ENCODE measurements at places on chromosomes 2 and 18.

DNA sequence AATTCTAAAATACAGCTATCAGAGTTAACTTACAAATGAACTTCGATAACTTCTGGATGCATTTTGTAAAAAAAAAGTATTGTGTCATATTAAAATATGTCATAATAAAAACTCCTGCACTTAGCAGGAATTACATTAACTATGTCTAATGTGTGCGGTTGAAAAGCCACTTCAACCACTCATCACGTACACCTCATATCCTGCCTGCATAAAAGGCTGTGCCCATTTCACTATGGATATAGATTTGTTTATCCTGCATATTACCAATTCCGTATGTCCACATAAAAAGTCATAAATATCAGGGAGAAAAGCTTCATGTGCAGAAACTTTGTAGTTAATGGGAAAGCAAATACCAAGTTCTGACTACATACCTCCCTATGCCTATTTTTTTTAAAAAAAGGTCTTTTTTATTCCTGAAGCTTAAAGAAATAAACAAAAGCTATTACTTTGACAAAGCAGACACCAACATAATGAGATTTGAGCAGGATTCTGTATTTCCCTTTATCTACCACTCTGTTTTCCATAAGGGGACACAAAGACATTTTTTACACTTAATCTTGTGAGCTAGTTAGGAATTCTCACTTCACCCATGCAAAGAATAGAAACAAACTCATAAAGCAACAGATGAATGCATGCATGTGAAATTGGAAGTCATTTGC lies 96.1 kb downstream of the PPP1R1C start:
- no peak for DNase-seq

GRCh38 chr18:59514203-59514602 lies 155.1 kb upstream of the LMAN1 start:
- no peak for DNase-seq

- no peak for DNase-seq
Measured at GRCh38 chr2:221618007-221618406, 45.9 kb upstream of the EPHA4 start.

- no peak for DNase-seq
Measured at GRCh38 chr2:212609479-212609878, 70.9 kb upstream of the ERBB4 start.

GRCh38 chr2:172012677-172013391 lies 13.1 kb downstream of the METAP1D start:
- DNase-seq: no peak

GRCh38 chr18:11658989-11659388 lies 30.1 kb upstream of the GNAL start:
- no peak for DNase-seq

GRCh38 chr2:118062048-118062447 lies 26.2 kb upstream of the INSIG2 start:
- DNase-seq: no peak

DNA sequence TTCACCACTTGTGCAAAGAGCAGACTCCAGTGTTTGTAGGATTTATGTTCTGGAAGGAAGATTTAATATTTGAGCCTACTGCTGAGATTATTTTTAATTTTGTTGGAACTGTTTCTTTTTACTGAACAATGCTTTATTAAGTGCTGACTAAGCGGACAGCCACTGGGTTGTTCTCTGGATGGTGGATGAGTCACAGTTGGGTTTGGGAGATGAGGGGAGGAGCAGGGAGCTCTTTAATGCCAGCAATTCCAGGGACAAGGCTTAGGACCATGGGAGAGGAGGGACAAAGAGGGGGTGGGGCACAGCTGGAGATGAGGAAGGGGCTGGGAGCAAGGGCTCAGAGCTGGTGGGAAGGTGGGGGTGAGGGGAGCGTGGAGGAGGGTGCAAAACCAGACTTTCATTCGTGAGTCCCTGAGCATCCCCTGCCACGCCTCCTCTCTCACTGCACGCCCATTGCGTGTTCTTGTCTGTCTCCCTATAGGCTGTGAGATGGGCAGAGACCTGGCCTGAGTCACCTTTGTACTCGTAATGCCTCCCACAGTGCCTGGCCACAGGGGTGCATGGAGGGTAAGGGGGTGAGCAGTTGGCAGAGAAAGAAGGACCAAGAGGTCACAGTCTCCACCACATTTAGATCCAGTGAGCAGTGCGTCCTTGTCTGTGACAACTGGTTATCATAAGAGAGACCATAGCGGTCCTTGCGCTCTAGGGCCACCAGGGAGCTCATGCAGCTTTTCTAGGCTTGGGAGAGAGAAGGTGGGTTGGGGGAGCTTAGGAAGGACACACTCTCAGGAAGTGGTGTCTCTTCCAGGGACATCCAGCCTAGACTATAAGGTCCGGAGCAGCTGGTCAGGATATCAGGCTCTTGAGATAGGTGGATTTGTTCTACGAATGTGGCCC lies 18.4 kb downstream of the SLC4A3 start:
- no peak for DNase-seq

- no peak for DNase-seq
Measured at GRCh38 chr2:43178055-43178598, 48.3 kb downstream of the ZFP36L2 start.

DNA sequence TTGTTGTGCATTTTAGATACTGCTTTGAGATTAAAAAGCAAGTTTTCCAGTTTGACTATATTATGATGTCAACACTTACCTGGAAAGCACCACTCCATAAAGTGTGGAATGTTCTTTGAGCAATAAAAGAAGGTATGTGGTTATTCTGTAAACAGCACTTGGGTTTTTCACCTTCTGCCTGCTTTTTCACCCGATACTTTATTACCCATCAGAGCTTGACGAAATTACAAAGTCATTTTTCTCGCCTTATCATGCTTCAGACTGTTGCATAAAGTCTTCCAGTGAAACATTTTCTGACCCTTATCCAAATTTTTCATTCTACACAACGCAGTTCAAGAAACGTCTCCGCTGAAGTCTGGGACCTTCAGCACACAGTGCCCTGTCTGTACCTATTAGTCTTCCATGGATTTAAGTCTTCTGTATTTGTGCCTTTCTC lies 25.2 kb downstream of the CAB39 start:
- no peak for DNase-seq

GRCh38 chr2:165203689-165204559 lies at the start of gene SCN3A:
TSS of gene SCN3A (minus strand) at chr2:165204050. CDS start at chr2:165176394, 27,656 bp downstream.
- DNase-seq: no peak

DNA sequence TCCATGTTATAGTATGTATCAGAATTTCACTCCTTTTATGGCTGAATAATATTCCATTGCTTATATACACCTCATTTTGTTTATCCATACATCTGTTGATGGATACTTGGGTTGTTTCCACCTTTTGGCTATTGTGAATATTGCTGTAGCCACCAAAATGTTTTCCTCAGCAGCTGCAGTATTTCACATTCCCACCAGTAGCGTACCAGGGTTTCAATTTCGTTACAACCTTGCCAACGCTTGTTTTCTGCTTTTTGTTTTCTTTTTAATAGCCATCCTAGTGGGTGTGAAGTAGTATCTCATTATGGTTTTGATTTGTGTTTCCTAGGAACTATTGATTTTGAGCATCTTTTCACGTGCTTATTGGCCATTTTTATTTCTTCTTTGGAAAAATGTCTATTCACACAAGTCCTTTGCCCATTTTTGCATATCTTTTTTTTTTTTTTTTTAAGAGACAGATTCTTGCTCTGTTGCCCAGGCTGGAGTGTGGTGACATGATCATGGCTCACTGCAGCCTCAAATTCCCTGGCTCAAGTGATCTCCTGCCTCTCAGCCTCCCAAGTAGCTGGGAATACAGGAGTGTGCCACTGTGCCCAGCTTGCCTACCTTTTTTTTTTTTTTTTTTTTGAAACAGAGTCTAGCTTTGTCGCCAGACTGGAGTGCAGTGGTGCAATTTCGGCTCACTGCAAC lies 14.2 kb downstream of the UBXN2A start:
- DNase-seq: no peak

DNA sequence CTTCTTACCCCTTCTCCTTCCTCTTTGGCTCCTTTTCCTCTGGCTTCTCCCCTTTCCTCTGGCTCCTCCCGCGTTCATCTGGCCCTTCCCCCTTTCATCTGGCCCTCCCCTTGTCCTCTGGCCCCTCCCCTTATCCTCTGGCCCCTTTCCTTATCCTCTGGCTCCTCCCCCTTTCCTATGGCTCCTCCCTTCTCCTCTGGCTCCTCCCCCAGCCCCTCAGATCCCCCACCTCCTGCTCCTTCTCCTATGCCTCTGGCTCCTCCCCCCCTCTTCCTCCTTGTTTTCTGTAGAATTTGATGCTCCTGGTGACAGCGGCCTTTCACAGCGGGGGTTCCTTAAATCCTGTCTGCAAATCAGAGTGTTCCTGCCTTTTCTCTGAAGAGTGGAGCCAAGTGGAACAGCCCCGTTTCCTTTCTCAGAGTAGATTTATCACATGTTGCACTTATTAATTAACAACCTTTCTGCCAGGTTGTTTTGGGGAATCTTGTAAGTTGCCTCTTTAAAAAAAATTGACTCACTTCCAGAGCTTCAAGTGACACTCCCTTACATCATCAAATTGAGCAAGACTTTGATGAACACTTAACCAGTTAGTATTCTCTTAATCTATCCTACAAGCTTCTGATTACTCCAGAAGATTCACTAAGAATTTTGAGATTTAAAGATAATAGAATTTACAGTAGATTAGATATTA lies 27.9 kb downstream of the FABP1 start:
- DNase-seq: no peak

DNA sequence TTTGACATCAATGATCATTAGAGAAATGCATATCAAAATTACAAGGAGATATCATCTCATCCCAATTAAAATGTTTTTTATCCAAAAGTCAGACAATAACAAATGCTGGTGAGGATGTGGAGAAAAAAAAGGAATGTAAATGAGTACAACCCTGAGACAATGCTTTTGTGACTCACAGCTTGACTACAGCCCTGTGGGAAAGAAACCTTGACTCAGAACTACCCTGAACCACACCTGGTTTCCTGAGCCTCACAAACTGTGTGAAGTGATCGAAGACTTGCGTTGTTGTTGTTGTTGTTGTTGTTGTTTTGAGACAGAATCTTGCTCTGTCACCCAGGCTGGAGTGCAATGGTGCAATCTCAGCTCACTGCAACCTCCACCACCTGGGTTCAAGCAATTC lies 266.6 kb upstream of the MYT1L start:
- no peak for DNase-seq

GRCh38 chr2:180312542-180312941 lies 305.4 kb upstream of the CWC22 start:
- DNase-seq: no peak

DNA sequence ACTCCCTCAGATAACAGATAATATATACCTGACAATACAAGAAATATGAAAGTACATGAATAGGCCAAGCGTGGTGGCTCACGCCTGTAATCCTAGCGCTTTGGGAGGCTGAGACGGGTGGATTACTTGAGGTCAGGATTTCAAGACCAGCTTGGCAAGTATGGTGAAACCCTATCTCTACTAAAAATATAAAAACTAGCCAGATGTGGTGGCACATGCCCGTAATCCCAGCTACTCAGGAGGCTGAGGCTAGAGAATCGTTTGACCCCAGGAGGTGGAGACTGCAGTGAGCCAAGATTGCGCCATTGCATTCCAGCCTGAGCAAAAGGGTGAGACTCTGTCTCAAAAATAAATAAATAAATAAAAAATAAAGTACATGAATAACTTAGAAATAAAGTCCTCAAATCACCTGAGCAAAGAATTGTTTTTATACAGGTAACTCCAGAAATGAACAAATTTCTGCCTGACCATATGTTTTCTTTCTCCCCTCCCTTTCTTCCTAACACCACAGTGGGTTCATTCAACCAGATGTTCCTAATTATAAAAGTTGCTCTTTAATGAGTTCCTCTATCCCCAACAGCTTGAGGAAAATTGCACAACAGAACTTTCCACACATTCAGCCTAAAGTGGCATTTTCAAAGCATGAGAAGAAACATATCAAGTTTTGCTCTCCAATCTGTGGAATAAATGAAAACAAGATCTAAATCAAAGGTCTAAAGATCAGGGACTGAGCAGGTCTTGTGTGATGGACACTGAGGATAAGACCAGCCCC lies 33.6 kb upstream of the AP1S3 start:
- no peak for DNase-seq

- no peak for DNase-seq
Measured at GRCh38 chr2:202306034-202306433, 40.5 kb downstream of the NOP58 start.

- DNase-seq: no peak
Measured at GRCh38 chr2:202373490-202373889, 2.6 kb upstream of the BMPR2 start.

GRCh38 chr2:134372141-134372540 lies 118.3 kb downstream of the MGAT5 start:
- DNase-seq: no peak

DNA sequence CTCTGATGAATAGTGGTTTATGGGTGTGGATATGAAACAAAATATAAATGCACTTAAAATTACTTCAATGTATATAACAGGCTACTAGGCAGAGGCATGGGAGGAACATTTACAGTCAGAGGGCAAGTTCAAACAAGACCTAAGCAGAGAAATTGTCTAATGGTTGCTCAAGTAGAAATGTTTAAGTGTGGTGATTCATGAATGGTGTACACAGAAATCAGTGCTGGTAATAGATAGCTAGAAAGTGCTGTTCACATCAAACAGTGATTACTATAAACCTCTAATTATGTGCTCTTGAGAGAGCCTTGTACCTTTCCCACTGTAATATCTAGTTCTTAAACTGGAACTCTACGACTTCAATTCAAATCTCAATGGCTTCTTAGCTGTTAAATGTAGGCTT lies 485.1 kb downstream of the NRXN1 start:
- DNase-seq: no peak

DNA sequence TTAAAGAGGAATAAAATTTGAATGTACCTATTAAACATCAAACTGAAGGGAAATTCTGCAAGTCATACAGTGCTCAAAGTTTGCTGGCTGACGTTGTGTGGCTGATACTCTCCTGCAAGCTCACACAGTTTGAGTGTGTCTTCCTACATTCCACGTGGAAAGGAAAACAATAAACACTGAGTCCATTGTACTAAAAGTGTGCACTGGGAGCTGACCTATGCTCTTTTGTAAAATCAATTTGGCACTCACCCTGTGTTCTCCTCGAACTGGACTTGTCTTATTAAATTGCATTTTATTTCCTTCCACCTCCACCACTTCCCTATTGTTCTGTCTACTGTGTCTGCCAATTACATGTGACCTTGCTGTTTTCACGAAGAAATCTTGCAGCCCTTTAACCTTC lies 458.0 kb downstream of the CPS1 start:
- no peak for DNase-seq

GRCh38 chr2:121501554-121501953 lies 29.1 kb upstream of the RNU4ATAC start:
- no peak for DNase-seq

- no peak for DNase-seq
Measured at GRCh38 chr2:115083225-115083624, 640.8 kb downstream of the DPP10 start.

- no peak for DNase-seq
Measured at GRCh38 chr2:30288561-30288960, 57.2 kb downstream of the LBH start.

- DNase-seq: no peak
Measured at GRCh38 chr2:236167297-236168109, 683 bp downstream of the GBX2 start.

- no peak for DNase-seq
Measured at GRCh38 chr2:217366266-217366895, 506.5 kb upstream of the TNP1 start.

- DNase-seq: no peak
Measured at GRCh38 chr2:134073023-134073422, 180.8 kb upstream of the MGAT5 start.

Measured in stimulated activated CD4-positive, alpha-beta T cell treated with anti-CD3 and anti-CD28 coated beads, Interleukin-4, amount 100 ng/mL, for 1 hour (primary cell).